ENCODE measurements at places on chromosomes 6 and 20. TPM values are rescaled to one million over a fixed set of nuclear protein-coding genes. Genes with fewer than 3 reads are reported as not detected.

- no peak for DNase-seq
Measured at GRCh38 chr20:13865156-13865555, 80.3 kb downstream of the NDUFAF5 start.

Gene C20orf144
- not detected for total RNA-seq

DNA sequence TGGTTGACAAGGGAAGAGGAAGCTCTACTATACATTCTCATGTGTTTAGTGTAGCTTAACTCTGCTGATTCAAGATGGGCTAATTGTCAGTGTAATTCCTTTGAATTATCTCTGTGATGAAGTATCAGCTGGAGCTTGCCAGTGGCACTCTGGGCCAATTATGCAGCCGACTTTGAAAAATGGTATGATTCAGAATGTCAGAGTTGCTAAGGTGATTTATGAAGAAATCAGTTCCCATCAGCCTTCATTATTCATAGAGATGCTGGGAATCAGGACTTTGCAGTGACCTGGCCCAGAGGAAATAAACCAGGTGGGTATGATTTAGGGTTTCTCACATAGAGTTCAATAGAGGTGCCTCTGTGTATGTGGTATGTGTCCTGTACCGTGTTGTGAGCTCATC, 33.4 kb downstream of the KCNS1 start:
- DNase-seq = peak; percentile 42

- no peak for DNase-seq
Measured at GRCh38 chr6:108844135-108844534, 4.1 kb upstream of the ARMC2 start.

DNA sequence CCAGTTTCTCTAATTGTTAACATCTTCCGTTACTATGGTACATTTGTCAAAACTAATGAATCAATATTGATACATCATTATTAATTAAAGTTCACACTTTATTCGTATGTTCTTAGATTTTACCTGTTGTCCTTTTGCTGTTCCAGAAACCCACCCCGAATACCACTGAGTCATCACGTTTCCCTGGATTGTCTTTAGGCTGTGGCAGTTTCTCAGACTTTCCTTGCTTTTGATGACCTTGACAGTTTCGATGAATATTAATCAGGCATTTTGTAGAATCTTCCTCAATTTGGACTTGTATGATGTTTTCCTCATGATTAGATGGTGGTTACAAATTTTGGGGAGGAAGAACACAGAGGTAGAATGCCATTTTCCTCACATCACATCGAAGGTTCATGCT, 39.1 kb upstream of the AIG1 start:
- no peak for DNase-seq

- no peak for DNase-seq
Measured at GRCh38 chr6:19879663-19880062, 42.5 kb downstream of the ID4 start.

- DNase-seq = no peak
Measured at GRCh38 chr20:46400828-46401477, 5.5 kb downstream of the ELMO2 start.

DNA sequence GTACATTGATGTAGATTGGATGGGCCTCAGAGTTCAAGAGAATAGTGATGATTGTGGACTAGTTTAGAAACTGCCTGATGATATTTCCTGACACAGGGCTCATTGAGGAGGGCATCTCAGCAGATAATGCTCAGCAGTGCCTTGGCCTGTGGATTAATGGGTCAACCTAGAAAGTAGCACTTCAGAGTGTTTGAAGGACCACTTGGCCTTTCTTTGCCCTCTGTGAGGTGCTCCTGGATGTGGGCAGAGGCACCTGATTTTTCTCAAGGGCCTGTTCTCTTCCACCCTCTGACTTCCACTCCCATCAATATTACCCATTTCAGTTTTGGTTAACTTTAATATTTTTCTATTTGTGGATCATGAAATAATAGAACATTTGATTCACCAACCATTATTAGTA, 270.6 kb upstream of the BMP2 start:
- no peak for DNase-seq

All from A172 (cell line).